ENCODE measurements at places on chromosomes 4 and X. TPM values are rescaled to one million over a fixed set of nuclear protein-coding genes. Genes with fewer than 3 reads are reported as not detected.

DNA sequence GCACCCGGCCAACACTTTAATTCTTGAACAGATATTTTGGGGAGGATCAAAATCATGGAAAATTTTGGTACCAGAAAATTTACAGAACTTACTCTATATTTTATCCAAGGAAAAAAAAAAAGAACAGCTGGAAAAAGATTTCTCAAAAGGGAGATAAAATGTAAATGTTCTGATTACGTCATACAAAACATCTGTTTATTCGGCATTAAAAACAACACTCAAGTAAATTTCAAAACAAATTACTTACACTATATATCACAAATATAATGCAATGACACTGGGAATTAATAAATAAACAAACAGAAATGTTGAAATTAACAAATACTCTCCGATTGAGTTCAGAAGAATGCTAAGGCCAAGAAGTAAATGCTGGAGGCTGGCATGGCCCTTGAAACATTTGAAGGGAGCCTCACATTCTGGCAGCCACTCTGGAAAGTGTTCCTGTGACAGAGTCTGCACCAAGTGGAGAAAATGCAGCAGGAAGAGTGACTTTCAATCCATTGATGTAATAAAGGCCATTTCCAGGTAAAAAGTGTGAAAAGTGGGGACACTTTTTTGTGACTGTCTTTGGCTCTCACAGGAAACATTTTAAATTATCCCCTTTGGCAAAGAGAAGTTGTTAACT is 486.0 kb upstream of the CTSO start:
- no peaks in the 10 kb centered on the region for H3K27me3 ChIP-seq
- no peak overlapping the region for H3K4me3 ChIP-seq
- H3K36me3 ChIP-seq, result no peaks in the 10 kb centered on the region

DNA sequence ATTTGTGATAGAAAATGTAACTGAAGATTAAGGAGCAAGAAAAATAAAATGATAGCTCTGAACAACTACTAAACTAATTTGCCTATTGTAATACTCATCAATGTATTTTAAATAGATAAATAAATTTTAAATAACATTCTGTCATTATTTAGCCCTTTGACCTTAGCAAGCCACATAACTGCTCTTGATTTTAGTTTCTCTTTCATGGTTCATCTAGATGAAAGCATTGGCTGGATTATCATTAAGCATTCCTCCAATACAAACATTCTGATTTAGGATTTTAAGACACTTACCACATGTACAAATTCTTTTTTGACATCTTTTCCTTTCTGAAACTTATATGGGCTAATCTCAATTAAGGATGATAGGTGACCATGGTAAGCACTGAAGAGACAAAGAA is 8.5 kb downstream of the ETNPPL start:
- no peaks in the 10 kb centered on the region for H3K4me1 ChIP-seq
- DNase-seq, result no peak
- H3K27ac ChIP-seq, result no peak overlapping the region
- H3K27me3 ChIP-seq, result peaks cover 3% of the 10 kb centered on the region
- H3K4me3 ChIP-seq, result no peak overlapping the region
- no peaks in the 10 kb centered on the region for H3K36me3 ChIP-seq

DNA sequence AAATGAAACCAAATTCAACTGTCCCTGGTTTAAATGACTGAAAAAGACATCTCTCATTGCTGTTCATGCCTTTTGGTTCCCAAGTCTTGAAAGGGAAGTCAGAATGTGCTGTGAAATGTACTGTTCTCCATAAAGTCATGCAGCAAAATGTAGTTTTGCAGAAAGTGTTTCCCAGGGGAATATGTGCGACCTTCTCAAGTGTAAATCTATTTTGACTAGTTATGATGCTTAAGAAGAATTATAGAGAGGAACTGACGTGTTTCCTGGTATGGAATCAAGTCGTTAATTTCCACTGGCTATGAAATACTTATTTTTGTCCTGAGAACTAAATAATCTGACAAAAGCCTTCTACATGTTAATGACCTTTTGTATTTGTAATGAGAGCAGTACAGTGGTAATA is 223.1 kb downstream of the CLCN4 start:
- H3K27ac ChIP-seq, result no peak overlapping the region
- no peaks in the 10 kb centered on the region for H3K27me3 ChIP-seq
- H3K36me3 ChIP-seq, result no peaks in the 10 kb centered on the region
- H3K4me1 ChIP-seq, result no peaks in the 10 kb centered on the region
- H3K4me3 ChIP-seq, result no peak overlapping the region
- no peak for DNase-seq

GRCh38 chr4:153955327-153955726 is 166.4 kb upstream of the SFRP2 start:
- peaks cover 4% of the 10 kb centered on the region for H3K4me1 ChIP-seq
- H3K27ac ChIP-seq, result no peak overlapping the region
- no peaks in the 10 kb centered on the region for H3K36me3 ChIP-seq
- H3K27me3 ChIP-seq, result no peaks in the 10 kb centered on the region

- H3K36me3 ChIP-seq, result peaks cover 8% of the 10 kb centered on the region
- DNase-seq, result no peak
- no peaks in the 10 kb centered on the region for H3K27me3 ChIP-seq
These were observed 130.3 kb downstream of the DIPK2B start for GRCh38 chrX:45070116-45071007.

- H3K27me3 ChIP-seq, result no peaks in the 10 kb centered on the region
- no peaks in the 10 kb centered on the region for H3K36me3 ChIP-seq
- DNase-seq, result no peak
- no peak overlapping the region for H3K27ac ChIP-seq
- no peak overlapping the region for H3K4me3 ChIP-seq
- H3K4me1 ChIP-seq, result no peaks in the 10 kb centered on the region
These were observed 103.6 kb upstream of the ADGRG2 start for GRCh38 chrX:19225909-19226308.

DNA sequence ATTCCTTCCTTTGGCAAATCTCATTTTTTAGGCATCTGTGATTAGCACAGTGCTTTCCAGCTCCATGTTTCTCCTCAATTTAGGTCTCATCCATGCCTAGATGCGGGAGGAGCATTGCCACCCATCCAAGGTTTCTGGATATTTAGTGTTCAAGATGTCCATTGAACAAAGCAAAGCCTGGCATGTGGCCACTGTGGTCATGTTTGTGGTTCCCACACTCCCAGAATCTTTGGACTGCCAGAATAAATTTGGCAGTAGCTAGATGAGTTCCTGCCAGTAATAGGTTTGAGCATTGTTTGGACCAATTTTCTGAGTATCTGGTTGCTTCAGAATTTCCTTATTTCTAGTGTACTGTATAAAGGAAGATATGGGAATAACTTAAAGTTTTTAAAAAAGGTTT is 1124.1 kb downstream of the ADGRL3 start:
- H3K27me3 ChIP-seq, result no peaks in the 10 kb centered on the region
- no peak overlapping the region for H3K27ac ChIP-seq
- no peaks in the 10 kb centered on the region for H3K36me3 ChIP-seq
- DNase-seq, result no peak
- no peak overlapping the region for H3K4me3 ChIP-seq

GRCh38 chr4:175773566-175773965 is 38.5 kb downstream of the GPM6A start:
- no peak for DNase-seq
- no peaks in the 10 kb centered on the region for H3K36me3 ChIP-seq
- no peak overlapping the region for H3K4me3 ChIP-seq
- no peak overlapping the region for H3K27ac ChIP-seq

- H3K27ac ChIP-seq, result no peak overlapping the region
- no peaks in the 10 kb centered on the region for H3K36me3 ChIP-seq
- H3K4me3 ChIP-seq, result no peak overlapping the region
- DNase-seq, result no peak
These were observed 255.5 kb downstream of the BMPR1B start for GRCh38 chr4:95013236-95013635.

DNA sequence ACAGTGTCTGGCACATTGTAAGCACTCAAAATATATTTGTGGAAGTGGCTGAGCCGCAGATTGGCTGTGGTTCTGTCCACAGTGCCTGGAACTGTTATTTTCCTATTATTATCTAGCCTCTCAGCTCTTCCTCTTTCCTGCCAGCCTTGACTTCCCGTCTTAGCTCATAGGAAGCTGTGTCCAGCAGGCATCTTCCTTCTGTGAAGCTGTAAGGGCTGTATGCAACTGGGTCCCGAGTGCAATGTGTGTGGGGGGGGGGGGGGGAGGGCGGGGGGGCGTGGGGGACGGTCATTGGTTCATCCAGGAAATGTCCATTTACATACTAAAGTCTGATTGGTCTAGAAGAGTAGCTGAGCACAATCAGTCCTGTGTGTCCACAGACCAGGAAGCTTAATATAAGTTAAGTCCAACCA is 210.7 kb downstream of the PDGFRA start:
- no peak overlapping the region for H3K4me3 ChIP-seq
- no peaks in the 10 kb centered on the region for H3K36me3 ChIP-seq
- H3K4me1 ChIP-seq, result no peaks in the 10 kb centered on the region

DNA sequence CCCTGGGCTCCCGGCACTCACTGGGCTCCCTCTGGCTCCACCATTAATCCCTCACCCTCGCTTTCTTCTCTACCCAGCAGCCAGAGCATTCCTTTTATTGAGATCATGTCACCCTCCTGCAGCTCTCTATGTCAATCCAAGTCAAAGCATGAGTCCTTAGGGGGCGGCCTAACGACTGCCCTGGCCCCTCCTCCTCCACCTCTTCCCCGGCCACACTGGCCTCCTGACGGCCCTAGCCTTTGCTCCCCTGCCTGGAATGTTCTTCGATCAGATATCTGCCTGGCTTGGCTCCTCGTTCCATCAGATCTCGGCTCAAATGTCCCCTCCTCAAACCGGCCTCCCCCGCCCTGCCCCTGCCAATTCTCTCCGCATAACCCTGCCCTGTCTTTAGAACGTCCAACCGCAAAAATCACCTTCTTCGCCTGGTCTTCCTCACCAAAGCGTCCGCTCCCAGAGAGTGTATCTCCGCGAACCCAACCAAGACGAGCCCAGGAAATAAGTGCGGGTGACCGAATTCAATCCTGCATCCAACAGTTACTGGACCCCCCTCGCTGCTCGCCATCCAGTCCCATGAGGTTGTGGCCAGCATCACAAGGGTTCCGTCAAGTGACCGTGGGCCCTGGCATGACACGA is 722 bp upstream of the PNCK start:
- H3K27me3 ChIP-seq, result peaks cover 19% of the 10 kb centered on the region
- H3K36me3 ChIP-seq, result no peaks in the 10 kb centered on the region
- DNase-seq, result no peak
- H3K4me3 ChIP-seq, result no peak overlapping the region

DNA sequence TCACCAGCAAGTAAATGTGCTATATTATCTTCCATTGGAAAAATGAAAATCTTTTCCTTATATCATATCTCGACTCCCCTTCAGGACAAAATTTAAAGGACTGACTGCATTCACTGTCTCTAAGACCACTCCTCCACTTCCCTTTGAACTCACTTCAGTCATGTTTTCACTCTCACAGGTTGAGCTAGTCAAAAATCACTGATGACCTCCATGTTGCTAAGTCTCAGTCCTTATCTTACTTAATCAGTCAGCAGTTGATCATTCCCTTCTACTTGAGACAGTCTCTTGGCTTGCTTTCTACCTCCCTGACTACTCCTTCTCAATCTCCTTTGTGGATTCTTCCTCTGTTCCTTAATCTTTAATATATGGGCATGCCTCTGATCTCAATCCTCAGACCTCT is 117.0 kb upstream of the LSM6 start:
- DNase-seq, result no peak
- H3K4me1 ChIP-seq, result peaks cover 6% of the 10 kb centered on the region
- H3K4me3 ChIP-seq, result no peak overlapping the region
- H3K27ac ChIP-seq, result no peak overlapping the region

DNA sequence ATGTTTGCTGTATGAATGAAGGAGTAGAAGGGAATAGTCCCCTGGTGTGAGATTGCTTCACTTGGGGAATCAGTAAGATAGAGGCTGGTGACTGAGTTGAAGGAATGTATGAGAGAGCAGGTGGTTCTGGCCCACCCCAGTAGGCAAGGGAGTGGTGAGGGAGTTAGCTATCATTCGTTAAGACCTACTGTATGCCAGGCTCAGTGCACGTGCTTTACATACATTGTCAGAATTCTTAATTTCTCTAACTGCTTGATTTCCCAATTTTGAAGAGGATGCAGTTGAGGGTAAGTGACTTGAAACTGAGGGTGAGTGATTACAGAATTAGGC is 700 bp downstream of the VMA21 start:
- peaks cover 8% of the 10 kb centered on the region for H3K4me1 ChIP-seq
- peak overlapping the region; percentile 80 for H3K4me3 ChIP-seq
- no peaks in the 10 kb centered on the region for H3K36me3 ChIP-seq
- peak overlapping the region; percentile 88 for H3K27ac ChIP-seq

- H3K4me1 ChIP-seq, result no peaks in the 10 kb centered on the region
- no peaks in the 10 kb centered on the region for H3K36me3 ChIP-seq
- no peak for DNase-seq
- no peaks in the 10 kb centered on the region for H3K27me3 ChIP-seq
- no peak overlapping the region for H3K27ac ChIP-seq
These were observed 266.6 kb downstream of the ZNF674 start for GRCh38 chrX:46278572-46278971.

- H3K4me3 ChIP-seq, result no peak overlapping the region
- no peaks in the 10 kb centered on the region for H3K36me3 ChIP-seq
- H3K4me1 ChIP-seq, result no peaks in the 10 kb centered on the region
- DNase-seq, result no peak
- no peak overlapping the region for H3K27ac ChIP-seq
- H3K27me3 ChIP-seq, result no peaks in the 10 kb centered on the region
These were observed 68.2 kb downstream of the CRLF2 start for GRCh38 chrX:1144293-1144692.

DNA sequence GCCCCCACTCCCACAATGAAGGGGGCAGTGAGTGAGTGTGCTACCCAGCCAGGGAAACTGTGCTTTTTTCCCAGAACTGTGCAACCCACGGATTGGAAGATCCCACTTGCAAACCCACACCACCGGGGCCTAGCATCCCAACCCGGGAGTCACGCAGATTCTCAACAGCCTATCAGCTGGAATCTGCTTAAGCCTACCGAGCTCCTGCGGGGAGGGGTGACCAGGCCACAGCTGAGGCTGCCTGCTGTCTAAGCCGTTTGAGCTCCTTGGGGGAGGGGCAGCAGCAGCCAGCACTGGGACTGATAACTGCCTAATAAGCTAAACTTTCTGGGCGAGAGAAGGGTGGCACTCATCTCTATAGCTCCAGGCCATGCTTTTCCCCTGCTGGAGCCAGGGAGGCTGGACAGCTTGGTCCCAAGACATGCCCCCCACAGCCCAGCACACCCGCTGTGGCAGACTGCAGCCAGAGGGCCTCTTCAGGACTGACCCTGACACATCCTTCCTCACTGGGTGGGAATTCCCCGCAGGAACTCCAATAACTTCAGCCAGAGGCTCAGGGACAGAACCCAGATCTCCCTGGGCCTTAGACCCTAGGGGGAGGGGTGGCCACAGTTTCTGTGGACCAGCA is 161.3 kb upstream of the MAGEB18 start:
- no peak for DNase-seq
- no peaks in the 10 kb centered on the region for H3K27me3 ChIP-seq
- H3K4me3 ChIP-seq, result no peak overlapping the region
- H3K4me1 ChIP-seq, result no peaks in the 10 kb centered on the region

The FAM184B gene
- total RNA-seq, result 0.05 TPM

The TMEM128 gene
- 30.3 TPM for total RNA-seq

The ELOVL6 gene
- total RNA-seq, result 3.1 TPM

The TMEM271 gene
- total RNA-seq, result 0.05 TPM

The RASGEF1B gene
- total RNA-seq, result 18.3 TPM

The NAP1L2 gene
- total RNA-seq, result 1.6 TPM

The EREG gene
- 0.05 TPM for total RNA-seq

The LUZP4 gene
- total RNA-seq, result not detected

The PPP1R2C gene
- total RNA-seq, result not detected

The CCDC110 gene
- 0.24 TPM for total RNA-seq

The NKX1-1 gene
- 0.05 TPM for total RNA-seq

The SERPINA7 gene
- total RNA-seq, result 0.05 TPM

The CLNK gene
- total RNA-seq, result 1.9 TPM

All from thymus (tissue), 14 donors.